ENCODE measurements at places on chromosomes 12 and 14. TPM values are rescaled to one million over a fixed set of nuclear protein-coding genes. Genes with fewer than 3 reads are reported as not detected.

Gene GARIN6
- total RNA-seq: not detected

Gene NCAPD2
- 18.7 TPM for total RNA-seq

Gene SMCO2
- total RNA-seq: 0.26 TPM

Gene P2RX2
- not detected for total RNA-seq

Gene C14orf180
- total RNA-seq: not detected

Gene RXYLT1
- 14.9 TPM for total RNA-seq

Gene IFI27L1
- total RNA-seq: 14.4 TPM

Gene CPNE6
- total RNA-seq: not detected

Gene DHRS2
- total RNA-seq: not detected

Data from fibroblast of lung (primary cell).